ENCODE measurements at places on chromosomes 3 and 15. TPM values are rescaled to one million over a fixed set of nuclear protein-coding genes. Genes with fewer than 3 reads are reported as not detected.

CSTA gene
- total RNA-seq, result not detected

TIPARP gene
- 13.4 TPM for total RNA-seq

DNAJA4 gene
- total RNA-seq, result 0.03 TPM

ATP10A gene
- total RNA-seq, result 1.4 TPM

ACSBG1 gene
- total RNA-seq, result 3.9 TPM

PDIA3 gene
- total RNA-seq, result 197 TPM

LSAMP gene
- total RNA-seq, result 0.37 TPM

PEX5L gene
- total RNA-seq, result 1.9 TPM

TRPC1 gene
- 18.3 TPM for total RNA-seq

SLC9C1 gene
- total RNA-seq, result 0.41 TPM

ACAD11 gene
- total RNA-seq, result 11.8 TPM

UBE3A gene
- 65.0 TPM for total RNA-seq

ITIH1 gene
- not detected for total RNA-seq

INKA1 gene
- total RNA-seq, result 6.5 TPM

TMEM41A gene
- 9.2 TPM for total RNA-seq

GP9 gene
- total RNA-seq, result not detected

CCK gene
- not detected for total RNA-seq

NPAP1 gene
- total RNA-seq, result not detected

SCG5 gene
- total RNA-seq, result 6.0 TPM

ZNF774 gene
- total RNA-seq, result 0.55 TPM

EAF2 gene
- 5.5 TPM for total RNA-seq

CILP gene
- total RNA-seq, result not detected

TIMP4 gene
- 40.3 TPM for total RNA-seq

C3orf33 gene
- total RNA-seq, result 2.9 TPM

EAF1 gene
- 25.7 TPM for total RNA-seq

CLDN18 gene
- total RNA-seq, result not detected

NUP210 gene
- total RNA-seq, result 40.1 TPM

SCN11A gene
- total RNA-seq, result 0.11 TPM

TMEM62 gene
- total RNA-seq, result 4.8 TPM

NRROS gene
- total RNA-seq, result 5.3 TPM

CCNDBP1 gene
- total RNA-seq, result 49.7 TPM

DPPA2 gene
- 10.3 TPM for total RNA-seq

PLXND1 gene
- total RNA-seq, result 70.4 TPM

CYP1A2 gene
- total RNA-seq, result not detected

ADAMTS9 gene
- 5.6 TPM for total RNA-seq

PLSCR2 gene
- 5.1 TPM for total RNA-seq

ABI3BP gene
- not detected for total RNA-seq

CACNA1D gene
- 1.0 TPM for total RNA-seq

FOXB1 gene
- total RNA-seq, result 32.7 TPM

FOXL2NB gene
- 3.9 TPM for total RNA-seq

TF gene
- total RNA-seq, result under 0.01 TPM

MCF2L2 gene
- 6.4 TPM for total RNA-seq

Measured in H7 (cell line).